ENCODE measurements at places on chromosomes 7 and 10.

GRCh38 chr10:21929070-21929469, 74.5 kb downstream of the DNAJC1 start:
- no peak for DNase-seq

DNA sequence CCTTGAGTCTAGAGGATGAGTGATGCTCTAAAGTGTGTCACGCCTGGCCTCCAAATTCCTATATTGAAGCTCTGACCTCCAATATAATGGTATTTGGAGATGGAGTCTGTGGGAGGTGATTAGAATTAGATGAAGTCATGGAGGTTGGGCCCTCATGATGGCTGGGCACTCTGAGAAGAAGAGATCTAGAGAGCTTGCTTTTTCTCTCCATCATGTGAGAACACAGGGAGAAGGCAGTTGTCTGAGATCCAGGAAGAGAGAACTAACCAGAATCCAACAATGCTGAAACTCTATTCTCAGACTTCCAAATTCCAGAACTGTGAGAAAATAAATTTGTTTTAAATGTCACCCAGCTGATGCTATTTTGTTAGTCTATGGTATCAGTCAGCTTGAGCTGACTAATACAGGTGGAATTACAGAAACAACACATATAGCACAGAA, 15.1 kb downstream of the RNF216 start:
- DNase-seq = no peak

DNA sequence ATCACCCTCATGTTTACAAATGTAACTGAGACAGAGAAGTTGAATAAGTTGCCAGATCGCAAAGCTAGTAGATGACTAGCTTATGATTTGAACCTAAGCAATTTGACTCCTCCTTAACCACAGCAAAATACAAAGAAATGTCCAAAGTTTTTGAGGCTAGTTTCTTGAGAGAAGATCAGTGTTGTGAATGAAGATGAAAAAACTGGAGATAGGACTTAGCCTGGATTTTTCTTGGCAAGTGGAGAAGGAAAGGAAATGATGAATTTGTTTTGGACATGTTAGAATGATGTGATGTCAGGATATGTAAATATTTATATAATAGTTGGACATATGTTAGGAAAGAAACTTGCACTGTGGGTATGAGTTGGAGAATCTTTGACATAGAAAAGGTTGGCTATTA, 149.8 kb downstream of the LSMEM1 start:
- peak; percentile 81 for DNase-seq

DNA sequence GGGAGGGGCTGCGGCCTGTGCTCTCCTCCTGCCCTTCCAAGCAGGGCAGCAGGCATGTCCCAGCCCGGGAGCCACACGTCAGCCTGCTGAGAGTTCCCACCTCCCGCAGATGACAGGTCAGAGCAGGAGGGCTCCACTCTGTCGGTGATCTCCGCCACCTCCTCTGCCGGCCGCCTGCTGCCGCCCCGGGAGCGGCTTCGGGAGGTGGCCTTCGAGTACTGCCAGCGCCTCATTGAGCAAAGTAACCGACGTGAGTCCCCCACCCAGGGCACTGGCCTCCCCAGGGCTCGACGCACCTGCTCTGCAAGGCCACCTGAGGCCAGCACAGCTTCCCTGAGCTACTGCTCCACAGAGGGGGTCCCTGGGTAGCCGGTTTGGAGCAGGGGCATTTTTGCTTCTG, 9.4 kb downstream of the AP5Z1 start:
- no peak for DNase-seq

DNA sequence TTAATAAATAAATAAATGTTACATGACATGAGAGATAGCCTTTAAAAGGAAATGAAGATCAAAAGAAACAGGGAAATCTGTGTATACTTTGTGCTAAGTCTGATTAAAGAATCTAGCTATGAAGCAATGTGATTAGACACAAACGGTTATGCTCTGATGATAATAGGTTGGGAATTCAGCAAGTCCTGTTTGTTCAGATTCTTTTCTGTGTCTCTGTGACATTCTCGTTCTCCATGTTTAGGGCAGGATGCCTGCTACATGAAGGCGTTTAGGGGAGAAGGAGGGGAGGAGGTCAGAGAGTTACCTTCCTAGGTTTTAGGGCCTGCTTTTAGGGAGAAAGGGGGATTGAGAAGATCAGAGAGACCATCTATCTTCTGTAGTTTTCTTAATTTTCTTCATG, 555.3 kb downstream of the DNAJB9 start:
- DNase-seq = no peak

- DNase-seq = no peak
Measured at GRCh38 chr10:132710746-132711612, 75.0 kb downstream of the NKX6-2 start.

GRCh38 chr10:90126256-90126595, 424.8 kb downstream of the KIF20B start:
- no peak for DNase-seq

DNA sequence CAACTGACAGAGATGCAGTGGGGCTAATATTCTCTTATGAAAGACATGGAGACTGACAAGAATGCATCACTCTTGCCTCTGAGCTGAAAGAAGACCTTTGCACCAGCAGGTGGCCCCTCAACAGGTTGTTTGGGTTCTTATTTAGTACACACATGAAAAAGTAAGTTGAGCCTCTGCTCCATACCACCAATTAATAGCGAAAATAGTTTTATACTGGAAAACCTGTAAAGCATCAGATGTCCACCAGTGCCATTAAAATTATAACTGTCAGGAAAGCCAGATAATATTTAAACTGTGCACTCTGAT, 26.3 kb upstream of the FAM13C start:
- no peak for DNase-seq

All from LNCaP clone FGC (cell line).